ENCODE measurements at places on chromosomes 12 and 14. TPM values are rescaled to one million over a fixed set of nuclear protein-coding genes. Genes with fewer than 3 reads are reported as not detected.

RPS6KL1 gene
- 0.26 TPM for total RNA-seq

SOAT2 gene
- total RNA-seq: not detected

P2RX2 gene
- total RNA-seq: not detected

CLEC1A gene
- total RNA-seq: 22.6 TPM

FAM90A1 gene
- not detected for total RNA-seq

PTPN6 gene
- 19.8 TPM for total RNA-seq

GARIN6 gene
- not detected for total RNA-seq

- H3K27me3 ChIP-seq: no peaks in the 10 kb centered on the region
- no peak for DNase-seq
Measured at GRCh38 chr14:72401632-72402376, 469.6 kb downstream of the RGS6 start.

GRCh38 chr14:90534838-90535555 lies 138.2 kb downstream of the CALM1 start:
- H3K27me3 ChIP-seq: no peaks in the 10 kb centered on the region
- H3K36me3 ChIP-seq: no peaks in the 10 kb centered on the region
- peaks cover 10% of the 10 kb centered on the region for H3K4me1 ChIP-seq
- H3K27ac ChIP-seq: no peak overlapping the region

DNA sequence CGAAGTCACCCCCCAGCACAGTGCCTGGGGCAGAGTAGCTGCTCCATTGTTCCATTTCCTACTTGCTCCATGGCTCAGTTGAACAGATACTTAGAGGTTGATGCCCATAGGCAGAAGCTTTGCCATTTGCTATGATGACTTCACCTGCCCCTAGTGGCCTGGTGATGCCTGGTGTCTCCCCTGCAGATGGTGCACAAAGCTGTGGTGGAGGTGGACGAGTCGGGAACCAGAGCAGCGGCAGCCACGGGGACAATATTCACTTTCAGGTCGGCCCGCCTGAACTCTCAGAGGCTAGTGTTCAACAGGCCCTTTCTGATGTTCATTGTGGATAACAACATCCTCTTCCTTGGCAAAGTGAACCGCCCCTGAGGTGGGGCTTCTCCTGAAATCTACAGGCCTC lies 10.6 kb downstream of the SERPINA5 start:
- H3K27me3 ChIP-seq: no peaks in the 10 kb centered on the region
- H3K4me3 ChIP-seq: no peak overlapping the region
- no peak for DNase-seq
- no peaks in the 10 kb centered on the region for H3K36me3 ChIP-seq

DNA sequence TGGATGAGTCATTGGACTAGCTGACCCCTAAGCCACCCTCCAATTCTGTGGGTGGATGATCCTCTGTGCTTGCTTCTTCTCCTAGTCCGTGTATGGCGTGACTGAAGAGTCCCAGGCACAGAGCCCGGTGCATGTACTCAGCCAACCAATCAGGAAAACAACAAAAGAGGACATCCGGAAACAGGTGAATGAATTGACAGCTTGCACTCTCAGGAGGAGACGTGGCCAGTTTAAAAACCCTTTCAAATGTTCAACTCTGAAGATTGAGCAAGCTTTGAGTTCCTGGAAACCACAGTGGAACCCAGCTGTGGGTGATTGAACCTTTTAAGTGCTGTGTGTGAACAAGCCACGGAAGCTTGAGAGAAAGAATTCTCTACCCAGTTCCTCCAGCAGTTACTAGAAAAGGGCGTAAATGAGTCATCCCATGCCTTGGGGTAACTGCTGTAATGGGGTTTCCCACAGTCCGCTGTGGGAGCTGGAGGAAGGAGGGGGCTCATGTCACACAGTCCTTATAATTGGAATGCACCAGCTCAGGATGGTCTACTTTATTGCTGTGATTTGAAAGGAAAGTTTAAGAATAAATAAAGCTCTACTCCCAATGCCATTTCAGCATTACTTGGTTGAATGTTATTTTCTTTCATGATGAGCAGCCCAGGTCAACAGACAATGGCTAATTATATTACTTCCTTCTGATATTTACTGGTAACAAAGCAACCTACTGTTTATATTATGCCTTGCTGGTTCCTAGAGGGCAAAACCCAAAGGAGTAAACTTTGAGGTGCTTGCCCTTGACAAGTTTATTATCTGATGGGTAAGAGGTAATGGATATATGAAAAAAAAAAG lies 417.0 kb downstream of the DPF3 start:
- H3K4me1 ChIP-seq: no peaks in the 10 kb centered on the region
- H3K36me3 ChIP-seq: no peaks in the 10 kb centered on the region
- no peaks in the 10 kb centered on the region for H3K27me3 ChIP-seq
- H3K4me3 ChIP-seq: no peak overlapping the region
- no peak for DNase-seq

- H3K27me3 ChIP-seq: no peaks in the 10 kb centered on the region
- H3K4me1 ChIP-seq: no peaks in the 10 kb centered on the region
- peak; percentile 80 for DNase-seq
- peak within 1 kb of the TSS; percentile 73 for H3K4me3 ChIP-seq
- peak within 1 kb of the TSS; percentile 95 for H3K27ac ChIP-seq
Measured at GRCh38 chr14:60164712-60165546, at the start of gene DHRS7. Gene DHRS7, minus strand, starts transcription at chr14:60165398. Its CDS starts 89 bp downstream, at chr14:60165309.

DNA sequence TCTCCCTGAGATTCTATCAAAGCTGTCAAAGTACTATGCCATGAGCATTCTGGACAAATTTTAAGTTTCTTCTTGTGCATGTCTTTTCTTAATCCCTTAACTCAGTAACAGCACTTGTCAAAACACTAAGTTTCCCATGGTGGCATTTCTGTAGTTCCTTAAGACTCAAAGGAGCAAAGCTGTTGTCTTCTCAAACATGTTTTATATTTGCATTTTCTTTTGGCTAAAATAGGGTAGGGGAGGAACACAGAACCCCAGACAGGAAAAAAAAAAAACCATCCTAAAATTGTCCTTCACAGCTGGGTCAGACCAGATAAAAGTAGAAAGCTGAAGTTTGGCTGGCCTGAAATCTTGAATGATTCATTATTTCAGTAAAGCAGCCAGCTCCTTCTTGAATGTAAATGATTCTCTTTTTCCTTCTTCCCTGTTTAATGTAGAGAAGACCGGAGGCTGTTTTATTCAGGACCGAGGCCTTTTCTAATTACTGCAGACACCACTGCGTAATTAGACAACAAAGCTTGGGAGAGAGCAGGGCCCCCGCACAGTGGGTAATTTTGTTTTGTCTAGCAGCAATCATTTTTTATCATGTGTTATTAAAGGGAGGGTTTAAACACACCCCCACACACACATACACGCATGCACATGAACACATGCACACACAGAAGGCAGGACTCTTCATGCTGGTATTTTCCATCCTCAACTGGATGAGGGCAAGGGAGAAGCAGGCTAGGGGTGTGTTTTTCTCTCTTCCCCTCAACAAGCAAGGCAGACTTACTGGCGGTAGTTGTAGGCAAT lies 51.0 kb downstream of the PAH start:
- no peaks in the 10 kb centered on the region for H3K4me1 ChIP-seq
- no peak for DNase-seq
- H3K27ac ChIP-seq: no peak overlapping the region
- no peak overlapping the region for H3K4me3 ChIP-seq

DNA sequence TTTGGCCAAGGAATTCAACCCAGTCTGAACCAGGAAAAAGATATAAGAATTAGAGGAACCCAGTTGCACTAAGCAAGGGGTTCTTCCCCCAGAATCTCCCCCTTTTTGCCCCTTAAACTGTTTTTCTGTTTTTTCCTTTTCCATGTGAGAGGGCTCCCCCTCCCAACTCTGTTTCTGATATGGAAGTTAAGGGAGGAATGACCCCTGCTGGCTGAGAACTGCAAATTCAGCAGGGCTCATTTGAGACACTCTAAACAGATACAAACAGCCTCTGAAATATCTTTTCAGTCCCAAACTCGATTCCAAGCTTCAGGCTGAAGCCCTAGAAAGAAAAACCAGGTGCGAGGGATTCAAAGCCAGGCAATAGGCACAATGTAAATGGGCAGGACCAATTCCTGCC lies 132.7 kb downstream of the SLC41A2 start:
- H3K27ac ChIP-seq: no peak overlapping the region
- H3K4me1 ChIP-seq: no peaks in the 10 kb centered on the region
- DNase-seq: no peak

GRCh38 chr12:109721276-109721675 lies 7.7 kb downstream of the FAM222A start:
- H3K27ac ChIP-seq: no peak overlapping the region
- H3K36me3 ChIP-seq: no peaks in the 10 kb centered on the region
- no peak for DNase-seq
- no peak overlapping the region for H3K4me3 ChIP-seq

DNA sequence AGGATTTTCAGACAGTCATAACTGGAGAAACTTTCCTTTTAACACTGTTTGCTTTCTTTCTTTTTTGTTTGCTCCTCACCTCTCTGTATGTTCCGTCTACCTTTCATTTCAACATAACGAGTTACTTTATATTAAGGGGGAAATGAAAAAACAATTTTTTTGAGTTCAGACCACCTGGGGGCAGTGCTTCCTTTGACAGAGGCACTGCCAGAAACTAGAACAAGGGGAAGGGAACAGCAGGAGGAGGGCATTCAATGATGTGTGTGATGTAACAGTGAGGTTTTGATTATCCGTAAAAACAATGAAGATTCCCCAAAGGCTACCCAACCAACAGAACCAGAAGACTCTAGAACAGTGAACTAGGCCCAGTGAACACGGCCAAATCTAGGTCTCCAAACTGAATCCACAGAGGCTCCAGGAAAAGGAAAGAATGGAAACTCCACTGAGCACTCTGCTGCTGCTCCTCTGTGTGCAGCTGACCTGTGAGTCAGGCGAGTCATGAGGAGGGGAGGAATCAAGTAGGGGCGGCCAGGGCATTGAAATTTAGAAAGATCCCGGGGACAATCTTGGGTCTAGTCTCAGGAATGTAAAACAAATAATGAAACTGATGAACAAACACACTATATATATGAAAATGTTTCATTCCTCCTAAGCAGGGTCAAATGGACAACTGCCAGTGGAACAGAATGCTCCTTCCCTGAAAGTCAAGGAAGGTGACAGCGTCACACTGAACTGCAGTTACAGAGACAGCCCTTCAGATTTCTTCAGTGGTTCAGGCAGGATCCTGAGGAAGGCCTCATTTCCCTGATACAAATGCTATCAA lies 323.5 kb downstream of the DAD1 start:
- no peaks in the 10 kb centered on the region for H3K36me3 ChIP-seq
- no peaks in the 10 kb centered on the region for H3K4me1 ChIP-seq
- no peak overlapping the region for H3K27ac ChIP-seq
- no peak overlapping the region for H3K4me3 ChIP-seq
- H3K27me3 ChIP-seq: no peaks in the 10 kb centered on the region
- DNase-seq: no peak

DNA sequence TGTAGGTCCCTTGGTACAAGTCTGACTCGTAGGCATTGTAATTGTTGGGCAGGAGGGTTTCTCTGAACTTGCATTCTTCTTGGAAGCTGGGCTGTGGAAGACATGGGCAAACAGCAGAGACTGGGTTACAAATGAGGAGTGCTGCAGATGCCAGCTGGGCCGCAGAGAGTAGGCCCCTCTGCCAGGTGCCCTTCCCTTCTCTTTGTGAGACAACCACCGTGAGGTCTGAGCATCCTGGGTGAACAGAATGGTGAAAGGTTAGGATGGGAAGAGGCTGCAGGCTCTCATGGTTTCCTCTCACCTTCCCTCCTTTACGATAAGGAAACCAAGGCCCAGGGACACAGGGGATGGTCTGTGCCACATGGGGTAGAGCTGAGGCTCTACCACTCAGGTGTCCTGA lies 11.3 kb downstream of the FGF6 start:
- no peaks in the 10 kb centered on the region for H3K27me3 ChIP-seq
- no peak for DNase-seq
- H3K27ac ChIP-seq: no peak overlapping the region
- H3K36me3 ChIP-seq: no peaks in the 10 kb centered on the region
- H3K4me1 ChIP-seq: no peaks in the 10 kb centered on the region

DNA sequence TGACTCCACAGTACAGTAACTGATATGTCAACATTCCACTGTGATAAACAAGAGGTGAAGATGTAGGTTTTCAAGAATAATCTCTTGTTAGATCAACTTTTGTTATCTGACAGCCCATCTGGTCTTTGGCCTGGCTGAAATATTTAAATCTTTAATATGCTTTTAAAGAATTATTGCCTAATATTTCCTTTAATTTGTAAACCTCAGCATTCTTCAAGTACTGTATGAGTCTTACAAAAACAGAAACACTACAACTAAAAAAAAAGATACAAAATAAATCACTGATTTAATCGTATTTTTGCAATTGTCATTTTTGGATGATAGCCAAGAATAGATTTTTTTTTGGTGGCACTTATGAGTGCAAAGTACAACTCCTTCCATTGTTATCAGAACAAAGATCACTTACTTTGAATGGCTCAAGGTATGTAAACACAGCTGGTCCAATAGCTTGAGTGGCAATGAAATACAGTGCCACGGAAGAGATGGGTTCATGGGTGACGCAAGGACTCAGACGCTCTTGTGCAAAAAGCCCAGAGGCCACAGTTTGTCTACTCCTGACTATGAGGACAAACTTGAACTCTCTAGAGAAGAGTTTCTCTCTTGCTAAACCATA lies 109.5 kb downstream of the PAX9 start:
- no peak for DNase-seq
- H3K36me3 ChIP-seq: no peaks in the 10 kb centered on the region
- no peaks in the 10 kb centered on the region for H3K27me3 ChIP-seq
- H3K4me1 ChIP-seq: no peaks in the 10 kb centered on the region
- H3K4me3 ChIP-seq: no peak overlapping the region

GRCh38 chr14:82889701-82890100 lies 1356.0 kb upstream of the SEL1L start:
- no peak overlapping the region for H3K27ac ChIP-seq
- no peak for DNase-seq
- H3K27me3 ChIP-seq: no peaks in the 10 kb centered on the region
- no peak overlapping the region for H3K4me3 ChIP-seq

DNA sequence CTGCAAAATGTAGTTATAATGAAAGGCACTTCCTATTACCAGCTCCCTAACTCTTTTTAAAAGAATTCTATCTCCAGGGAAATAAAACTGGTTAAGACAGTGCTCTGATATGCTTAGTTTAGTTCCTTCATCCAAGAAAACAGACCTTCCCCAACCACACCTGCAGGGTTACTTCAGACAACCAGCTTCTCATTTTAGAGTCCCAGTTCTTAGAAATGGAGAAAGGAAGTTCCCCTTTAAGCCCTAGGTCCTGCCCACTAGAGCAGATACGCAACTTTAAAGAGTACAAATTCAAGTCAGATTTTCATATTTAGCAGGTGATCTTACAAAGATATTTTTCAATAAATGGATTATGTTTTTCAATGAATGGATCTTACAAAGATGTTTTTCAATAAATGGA lies 4.4 kb upstream of the WSB2 start:
- no peak for DNase-seq
- H3K4me3 ChIP-seq: no peak overlapping the region
- H3K27me3 ChIP-seq: no peaks in the 10 kb centered on the region
- no peaks in the 10 kb centered on the region for H3K36me3 ChIP-seq

GRCh38 chr12:71642264-71642663 lies 21.4 kb downstream of the ZFC3H1 start:
- H3K36me3 ChIP-seq: no peaks in the 10 kb centered on the region
- no peak overlapping the region for H3K4me3 ChIP-seq
- H3K27me3 ChIP-seq: no peaks in the 10 kb centered on the region
- no peaks in the 10 kb centered on the region for H3K4me1 ChIP-seq
- no peak for DNase-seq
- H3K27ac ChIP-seq: no peak overlapping the region

- H3K36me3 ChIP-seq: no peaks in the 10 kb centered on the region
- H3K27ac ChIP-seq: peak overlapping the region; percentile 88
- no peaks in the 10 kb centered on the region for H3K27me3 ChIP-seq
- DNase-seq: no peak
- no peak overlapping the region for H3K4me3 ChIP-seq
- peaks cover 11% of the 10 kb centered on the region for H3K4me1 ChIP-seq
Measured at GRCh38 chr14:93067088-93067487, 48.6 kb downstream of the ITPK1 start.
